ENCODE measurements at places on chromosomes 2 and 18.

DNA sequence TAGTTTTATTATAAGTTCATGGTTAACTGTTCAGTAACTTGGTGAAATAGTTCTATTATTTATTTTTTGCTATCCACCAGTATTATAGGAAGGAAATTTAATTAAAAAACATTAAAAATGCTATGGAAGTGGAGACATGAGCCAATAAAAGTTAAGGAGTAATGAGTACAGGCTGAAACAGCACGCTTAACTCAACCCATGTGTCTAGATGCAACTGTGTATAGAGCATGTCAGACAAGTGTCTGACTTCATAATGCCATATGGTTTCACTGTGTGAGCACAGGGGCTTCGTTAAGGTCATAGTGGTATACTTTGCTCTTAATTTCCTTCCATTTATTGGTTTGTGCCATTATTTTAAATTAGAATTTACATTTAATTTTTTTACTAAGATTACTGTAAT lies 566.8 kb upstream of the NRP2 start:
- H3K27ac ChIP-seq = no peak overlapping the region
- no peak for DNase-seq
- no peak overlapping the region for H3K4me3 ChIP-seq
- no peaks in the 10 kb centered on the region for H3K4me1 ChIP-seq
- H3K36me3 ChIP-seq = no peaks in the 10 kb centered on the region
- H3K27me3 ChIP-seq = no peaks in the 10 kb centered on the region

DNA sequence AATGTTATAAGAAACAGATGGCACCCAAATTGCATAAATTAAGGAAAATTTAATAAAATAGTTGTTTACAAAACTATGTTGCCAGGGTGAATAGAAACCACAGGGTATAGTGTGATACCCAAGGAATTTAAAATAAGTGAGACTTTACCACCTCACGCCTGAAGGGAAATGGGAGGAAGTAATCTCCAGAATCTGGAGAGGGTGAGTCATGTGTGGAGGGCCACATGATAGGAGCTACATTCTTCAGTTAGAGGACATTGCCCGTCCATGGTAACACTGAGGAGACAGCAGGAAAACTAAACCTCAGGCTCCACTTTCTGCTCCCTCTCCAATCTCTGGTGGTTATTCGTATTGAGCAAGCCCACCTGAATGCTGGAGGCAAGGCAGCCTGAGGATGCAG lies 97.2 kb upstream of the NXPH2 start:
- no peak overlapping the region for H3K27ac ChIP-seq
- DNase-seq = no peak
- H3K4me3 ChIP-seq = no peak overlapping the region
- no peaks in the 10 kb centered on the region for H3K4me1 ChIP-seq

- H3K36me3 ChIP-seq = no peaks in the 10 kb centered on the region
- peak overlapping the region; percentile 7 for H3K4me3 ChIP-seq
- H3K4me1 ChIP-seq = peaks cover 18% of the 10 kb centered on the region
- H3K27ac ChIP-seq = no peak overlapping the region
- no peak for DNase-seq
Measured at GRCh38 chr2:235230821-235231601, 262.8 kb upstream of the AGAP1 start.

DNA sequence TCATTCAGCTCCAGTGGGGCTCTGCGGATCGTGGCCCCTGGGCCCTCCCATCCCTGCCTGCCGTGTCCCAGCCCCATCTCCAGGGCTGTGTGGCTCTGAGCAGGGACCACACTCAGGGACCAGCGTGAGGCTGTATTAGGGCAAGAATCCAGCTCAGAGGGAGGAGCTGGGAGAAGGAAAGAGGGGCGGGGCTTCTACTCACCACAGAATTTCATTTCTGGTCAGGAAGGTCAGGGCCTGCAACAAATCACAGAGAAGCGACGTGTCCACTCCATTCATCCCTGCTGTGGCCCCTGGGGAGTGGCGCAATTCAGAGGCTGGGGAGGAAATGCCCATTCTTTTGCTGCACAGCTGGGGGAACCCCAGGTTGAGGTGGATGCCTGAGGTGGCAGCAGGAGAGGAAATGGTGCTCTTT lies 828 bp downstream of the CIB4 start:
- H3K4me3 ChIP-seq = no peak overlapping the region
- DNase-seq = no peak
- peaks cover 33% of the 10 kb centered on the region for H3K27me3 ChIP-seq
- no peak overlapping the region for H3K27ac ChIP-seq

DNA sequence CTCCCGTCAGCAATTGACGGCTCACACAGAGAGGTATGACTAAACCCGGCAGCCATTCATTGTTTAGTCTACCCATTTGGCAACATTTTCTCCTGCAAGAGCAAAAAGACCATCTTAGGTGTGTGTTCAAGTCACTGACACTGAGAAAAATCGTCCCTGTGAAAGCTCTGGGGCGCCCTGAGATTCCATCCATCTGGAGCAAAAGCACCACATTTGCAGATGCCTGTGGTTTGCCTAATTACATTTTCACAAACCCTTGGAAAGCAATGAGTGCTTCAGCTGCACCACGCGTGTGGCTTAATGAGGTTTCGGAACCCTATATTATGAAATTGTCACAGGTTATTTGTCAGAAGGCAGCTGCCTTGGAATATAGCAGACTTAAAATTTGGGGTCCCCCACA lies 110.7 kb upstream of the PTPRM start:
- H3K36me3 ChIP-seq = no peaks in the 10 kb centered on the region
- H3K27ac ChIP-seq = no peak overlapping the region
- no peak overlapping the region for H3K4me3 ChIP-seq
- no peak for DNase-seq

DNA sequence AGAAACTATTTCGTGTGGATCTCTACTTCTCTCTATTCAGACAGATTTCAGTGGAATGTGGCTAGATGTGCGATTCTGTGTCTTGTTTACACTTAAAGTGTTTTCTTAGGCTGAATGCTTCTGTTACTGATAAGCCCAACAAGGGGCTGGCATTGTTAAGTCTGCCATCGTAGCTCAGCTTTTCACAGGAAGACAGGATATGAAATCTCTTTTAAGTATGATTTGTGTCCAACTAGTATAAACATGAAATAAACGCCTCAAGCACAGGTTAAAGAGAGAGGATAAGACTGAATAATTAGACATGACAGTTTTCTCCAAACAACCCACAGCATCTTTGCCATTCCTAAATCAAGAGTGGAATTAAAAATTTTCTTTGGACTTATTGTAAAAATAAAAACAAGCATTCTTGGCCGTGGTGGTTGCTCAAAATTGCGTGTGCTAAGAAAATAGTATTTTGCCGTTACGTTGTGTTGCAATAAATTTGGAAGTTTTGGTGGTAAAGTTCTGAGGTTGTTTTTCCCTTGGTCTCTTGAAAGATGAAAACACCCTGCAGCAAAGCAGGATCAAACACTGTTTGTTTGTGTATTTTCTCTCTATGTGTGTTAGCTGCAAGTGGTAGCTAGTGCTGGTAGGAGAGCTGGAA lies 1.0 kb downstream of the VIT start:
- H3K27me3 ChIP-seq = no peaks in the 10 kb centered on the region
- no peak overlapping the region for H3K27ac ChIP-seq
- peaks cover 13% of the 10 kb centered on the region for H3K4me1 ChIP-seq

DNA sequence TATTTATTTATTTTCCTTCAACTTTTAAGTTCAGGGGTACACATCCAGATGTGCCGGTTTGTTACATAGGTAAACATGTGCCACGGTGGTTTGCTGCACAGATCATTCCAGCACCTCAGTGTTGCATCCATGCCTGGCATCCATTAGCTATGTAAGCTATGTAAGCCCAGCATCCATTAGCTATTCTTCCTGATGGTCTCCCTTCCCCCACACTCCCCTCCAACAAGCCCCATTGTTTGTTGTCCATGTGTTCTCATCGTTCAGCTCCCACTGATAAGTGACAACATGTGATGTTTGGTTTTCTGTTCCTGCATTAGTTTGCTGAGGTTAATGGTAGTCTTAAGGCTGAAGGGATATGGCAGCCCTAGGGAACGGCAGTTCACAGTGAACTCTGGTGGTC lies 203.4 kb downstream of the CTNNA2 start:
- H3K27me3 ChIP-seq = no peaks in the 10 kb centered on the region
- peak; percentile 38 for DNase-seq

- no peaks in the 10 kb centered on the region for H3K27me3 ChIP-seq
- H3K36me3 ChIP-seq = no peaks in the 10 kb centered on the region
- H3K27ac ChIP-seq = no peak overlapping the region
- no peaks in the 10 kb centered on the region for H3K4me1 ChIP-seq
Measured at GRCh38 chr18:22168360-22168921, 948 bp upstream of the GATA6 start.

- no peak for DNase-seq
- no peak overlapping the region for H3K27ac ChIP-seq
- peaks cover 38% of the 10 kb centered on the region for H3K27me3 ChIP-seq
- H3K4me1 ChIP-seq = no peaks in the 10 kb centered on the region
Measured at GRCh38 chr2:30777661-30778505, 29.4 kb downstream of the CAPN13 start.

DNA sequence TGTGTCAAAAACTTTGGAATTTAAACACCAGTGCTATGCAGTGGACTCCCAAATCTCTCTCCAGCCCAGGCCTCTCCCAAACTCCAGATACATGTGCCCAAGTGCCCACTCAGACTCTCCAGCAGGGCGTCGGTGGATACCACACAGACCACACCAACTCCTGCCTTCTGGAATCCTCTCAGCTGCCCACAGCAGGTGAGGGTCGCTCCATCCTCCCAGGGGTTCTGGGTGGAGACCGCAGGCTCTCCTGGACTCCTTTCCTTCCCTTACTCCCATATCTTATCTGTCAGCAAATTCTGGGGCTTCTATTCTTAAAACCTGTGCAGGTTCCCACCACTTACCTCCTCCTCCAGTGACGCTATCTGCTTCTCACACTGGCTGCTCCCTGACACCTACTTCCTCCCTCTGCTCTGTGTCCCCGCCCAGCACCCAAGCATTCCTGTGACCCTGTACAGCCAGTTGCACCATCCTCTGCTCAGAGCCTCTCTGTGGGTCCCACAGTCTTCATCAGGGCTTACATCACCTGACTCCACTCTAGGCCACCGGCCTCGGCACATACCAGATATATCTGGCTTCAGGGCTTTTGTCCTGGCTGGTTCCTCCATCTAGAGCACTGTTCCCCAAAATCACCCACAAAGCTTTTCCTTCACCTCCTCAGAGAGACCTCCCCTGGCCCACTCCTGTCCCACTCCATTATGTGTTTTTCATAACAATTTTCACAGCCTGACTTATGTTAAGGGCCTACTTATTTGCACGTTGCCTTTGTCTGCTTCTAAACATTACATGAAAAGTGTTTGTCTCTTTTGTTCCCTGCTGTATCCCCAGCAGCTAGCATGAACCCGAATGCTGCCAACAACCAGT lies 2.6 kb upstream of the IMP4 start:
- no peaks in the 10 kb centered on the region for H3K27me3 ChIP-seq
- no peak overlapping the region for H3K27ac ChIP-seq
- H3K4me3 ChIP-seq = no peak overlapping the region
- H3K4me1 ChIP-seq = peaks cover 3% of the 10 kb centered on the region
- no peak for DNase-seq
- peaks cover 7% of the 10 kb centered on the region for H3K36me3 ChIP-seq

DNA sequence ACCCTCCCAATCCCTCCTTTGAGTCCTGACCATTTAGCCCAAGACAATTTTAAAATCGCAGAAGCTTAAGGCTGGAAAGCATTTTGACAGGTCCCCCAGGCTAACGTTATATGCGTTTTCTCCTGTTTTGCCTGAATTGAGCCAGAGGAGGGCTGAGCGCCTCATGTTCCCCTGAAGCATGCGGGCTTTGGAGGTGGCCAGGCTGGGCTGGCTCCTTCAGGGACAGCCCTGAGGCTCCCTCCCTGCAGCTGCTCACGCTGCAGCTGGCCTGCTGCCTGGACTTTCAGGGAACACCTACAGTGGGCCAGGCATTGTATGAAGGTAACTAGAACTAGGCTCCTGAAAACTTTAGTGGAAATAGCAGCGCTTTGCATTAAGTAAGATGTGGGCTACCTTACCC lies 179.2 kb downstream of the ACKR3 start:
- no peaks in the 10 kb centered on the region for H3K27me3 ChIP-seq
- H3K4me1 ChIP-seq = peaks cover 59% of the 10 kb centered on the region
- no peaks in the 10 kb centered on the region for H3K36me3 ChIP-seq

- H3K36me3 ChIP-seq = no peaks in the 10 kb centered on the region
- no peak overlapping the region for H3K27ac ChIP-seq
- no peaks in the 10 kb centered on the region for H3K4me1 ChIP-seq
Measured at GRCh38 chr2:168934826-168935225, 33.7 kb downstream of the G6PC2 start.

- DNase-seq = no peak
- no peaks in the 10 kb centered on the region for H3K4me1 ChIP-seq
- no peak overlapping the region for H3K4me3 ChIP-seq
- no peaks in the 10 kb centered on the region for H3K36me3 ChIP-seq
Measured at GRCh38 chr18:3472681-3473544, 22.9 kb downstream of the TGIF1 start.

Data from SJCRH30 (cell line).